ENCODE measurements at places on chromosomes 4 and X.

DNA sequence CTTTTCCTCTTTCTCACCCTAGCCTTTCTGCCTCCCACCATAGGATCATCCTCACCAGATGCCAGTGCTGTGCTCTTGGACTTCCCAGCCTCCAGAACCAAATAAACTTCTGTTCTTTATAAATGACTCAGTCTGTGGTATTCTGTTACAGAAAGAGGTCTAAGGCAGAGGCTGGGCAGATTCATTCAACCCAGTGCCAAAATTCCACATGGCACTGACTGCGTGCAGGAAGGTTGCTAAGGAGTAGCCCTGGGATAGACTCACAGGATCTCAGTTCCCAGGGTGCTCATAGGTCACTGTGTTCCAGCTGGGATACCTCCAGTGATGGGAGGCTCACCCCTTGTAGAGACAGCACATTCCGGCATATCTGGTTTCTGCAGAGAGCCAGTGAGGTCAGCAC lies 22.0 kb downstream of the SORCS2 start:
- DNase-seq, result no peak

DNA sequence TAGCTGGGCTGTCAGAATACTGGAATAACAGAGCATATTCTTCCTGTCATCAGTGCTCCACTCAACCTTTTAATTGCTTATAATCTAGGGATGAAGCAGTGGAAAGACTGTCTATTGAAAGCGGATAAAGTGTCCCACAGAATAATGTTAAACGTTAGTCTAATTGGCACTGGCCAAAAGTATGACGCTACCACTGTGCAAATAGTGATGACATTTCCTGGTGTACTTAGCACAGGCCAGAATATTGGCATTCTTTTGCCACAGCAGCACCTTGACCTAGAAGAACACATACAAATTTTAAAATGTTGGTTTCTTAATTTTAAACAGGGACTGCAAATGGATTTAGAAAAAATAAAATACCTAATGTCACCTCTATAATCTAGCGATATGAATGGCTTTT lies 635.2 kb upstream of the SPANXN1 start:
- DNase-seq, result no peak

- no peak for DNase-seq
These were observed 150.7 kb downstream of the DHX15 start for GRCh38 chr4:24433515-24434214.

GRCh38 chrX:154819771-154820341 lies 14.6 kb upstream of the MPP1 start:
- no peak for DNase-seq

- no peak for DNase-seq
These were observed 102.4 kb upstream of the TMLHE start for GRCh38 chrX:155715141-155715540.

DNA sequence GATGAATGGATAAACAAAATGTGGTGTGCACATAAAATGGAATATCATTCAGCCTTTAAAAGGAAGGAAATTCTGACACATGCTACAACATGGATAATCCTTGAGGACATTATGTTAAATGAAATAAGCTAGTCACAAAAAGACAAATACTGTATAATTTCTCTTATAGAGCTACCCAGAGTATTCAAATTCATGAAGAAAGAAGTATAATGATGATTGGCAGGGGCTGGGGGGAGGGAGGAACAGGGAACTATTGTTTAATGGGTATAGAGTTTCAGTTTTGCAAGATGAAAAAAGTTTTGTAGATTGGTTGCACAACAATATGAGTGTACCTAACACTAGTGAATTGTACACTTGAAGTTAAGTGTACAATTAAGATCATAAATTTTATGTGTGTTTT lies 153.9 kb upstream of the STK26 start:
- DNase-seq, result no peak

- DNase-seq, result no peak
These were observed 45.8 kb downstream of the MGST2 start for GRCh38 chr4:139711461-139711860.

GRCh38 chr4:85697854-85698253 lies 222.9 kb downstream of the ARHGAP24 start:
- DNase-seq, result no peak

DNA sequence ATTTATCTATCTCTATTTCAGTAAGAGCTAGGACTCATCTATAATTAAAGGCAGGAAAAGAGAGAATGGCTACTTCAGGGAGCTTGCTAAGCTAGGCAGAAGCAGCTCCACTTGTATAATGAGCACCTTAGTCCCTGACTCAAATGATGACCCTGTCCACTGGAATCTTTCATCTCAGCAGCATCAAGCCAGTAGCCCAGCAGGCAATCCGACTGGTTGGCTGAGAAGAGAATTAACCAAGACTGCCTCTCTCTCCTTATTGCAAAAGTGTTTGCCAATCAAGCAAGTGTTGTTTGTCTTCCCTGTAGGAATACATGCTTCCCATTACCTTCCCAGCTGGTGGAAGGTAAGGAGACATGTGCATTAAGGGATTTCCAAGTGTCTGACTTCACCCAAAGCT lies 3.9 kb upstream of the SPOCK3 start:
- DNase-seq, result no peak

GRCh38 chr4:56434599-56435139 lies 746 bp downstream of the PPAT start:
- DNase-seq, result peak; percentile 51

DNA sequence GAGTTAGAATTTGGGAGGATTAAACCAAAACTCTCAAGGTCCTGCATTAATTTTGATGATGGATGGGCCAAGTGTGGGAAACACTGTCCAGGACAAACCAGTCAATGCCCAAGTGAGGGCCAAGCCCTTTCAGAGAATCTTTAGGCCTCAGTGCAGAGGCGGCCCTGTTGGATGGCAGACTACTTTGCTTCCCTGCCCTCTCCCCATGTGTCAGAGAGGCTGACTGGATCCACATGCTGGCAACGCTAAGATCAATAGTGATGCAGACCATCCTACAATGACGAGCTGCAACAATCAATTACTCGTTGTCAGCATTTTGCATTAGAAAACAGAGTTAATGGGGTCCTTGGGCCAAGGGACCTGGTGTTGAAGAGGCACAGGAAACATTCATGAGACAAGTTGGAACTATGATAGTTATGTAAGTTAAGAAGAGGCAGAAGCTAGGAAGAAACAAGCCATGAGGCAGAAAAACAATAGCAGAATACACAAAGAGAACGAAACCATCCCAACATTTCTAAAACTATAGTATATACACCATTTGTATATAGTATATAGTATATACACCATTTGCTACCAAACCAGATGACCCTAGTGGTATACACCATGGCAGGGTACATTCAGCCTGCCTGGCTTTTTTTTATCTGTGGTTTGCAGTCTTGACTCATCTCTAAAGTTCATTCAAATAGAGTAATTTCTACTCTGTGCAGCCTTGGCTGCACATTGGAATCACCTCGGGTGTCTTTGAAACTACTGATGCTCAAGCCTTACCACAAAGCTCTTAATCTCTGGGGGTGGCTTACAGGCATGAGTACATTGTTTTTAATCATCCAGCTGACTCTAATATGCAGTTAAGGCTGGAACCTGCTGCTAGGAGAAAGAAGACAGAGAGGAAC lies 147.7 kb upstream of the GYPA start:
- peak; percentile 20 for DNase-seq

DNA sequence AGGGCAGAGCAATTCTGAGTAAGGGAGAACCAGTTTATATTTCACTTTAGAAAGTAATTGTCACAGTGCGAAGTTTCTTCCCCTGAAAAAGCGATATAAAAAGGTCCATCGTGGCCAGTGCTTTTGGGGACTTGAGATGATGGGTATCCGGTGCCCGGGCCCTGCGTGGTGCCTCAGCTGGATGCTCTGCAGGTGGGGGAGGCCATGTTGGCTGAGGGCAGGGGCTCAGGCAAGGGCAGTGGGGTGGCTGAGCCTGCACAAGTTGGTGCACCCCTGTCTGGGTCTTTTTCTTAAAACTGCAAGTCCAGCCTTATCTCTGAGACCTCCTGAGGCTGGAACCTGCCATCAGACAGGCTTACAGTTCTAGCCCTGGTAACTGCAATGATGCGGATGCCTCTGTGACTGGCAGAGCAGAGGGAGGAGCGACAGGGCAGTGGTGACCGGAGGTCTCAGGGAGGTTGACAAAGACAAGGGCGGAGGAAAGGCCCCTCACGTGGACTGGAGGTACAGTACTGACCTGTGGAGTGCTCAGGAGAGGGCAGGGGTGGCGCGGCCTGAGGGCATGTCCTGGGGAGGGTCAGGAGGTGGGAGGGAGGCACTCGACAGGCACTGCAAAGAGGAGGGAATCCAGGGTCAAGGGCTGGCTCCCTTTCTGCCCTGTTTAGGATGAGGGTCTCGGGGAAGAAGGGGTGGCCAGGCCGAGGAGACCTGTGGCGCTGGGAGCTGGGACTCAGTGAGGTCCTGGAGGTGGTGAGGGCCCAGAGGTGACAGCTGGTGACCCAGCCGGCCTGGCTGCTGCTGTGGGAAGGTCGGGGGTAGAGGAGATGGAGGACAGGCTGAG lies 1.8 kb downstream of the RGS12 start:
- DNase-seq, result no peak

Measured in fibroblast of upper back skin (primary cell).